ENCODE measurements at places on chromosomes 11 and 22. TPM values are rescaled to one million over a fixed set of nuclear protein-coding genes. Genes with fewer than 3 reads are reported as not detected.

GRCh38 chr11:96168623-96169022 lies 174.4 kb downstream of the MAML2 start:
- peak; percentile 67 for DNase-seq

Gene CSNK2A3
- 0.83 TPM for total RNA-seq

- DNase-seq = peak; percentile 98
Measured at GRCh38 chr22:37199103-37199759, 11.2 kb upstream of the C1QTNF6 start.

DNA sequence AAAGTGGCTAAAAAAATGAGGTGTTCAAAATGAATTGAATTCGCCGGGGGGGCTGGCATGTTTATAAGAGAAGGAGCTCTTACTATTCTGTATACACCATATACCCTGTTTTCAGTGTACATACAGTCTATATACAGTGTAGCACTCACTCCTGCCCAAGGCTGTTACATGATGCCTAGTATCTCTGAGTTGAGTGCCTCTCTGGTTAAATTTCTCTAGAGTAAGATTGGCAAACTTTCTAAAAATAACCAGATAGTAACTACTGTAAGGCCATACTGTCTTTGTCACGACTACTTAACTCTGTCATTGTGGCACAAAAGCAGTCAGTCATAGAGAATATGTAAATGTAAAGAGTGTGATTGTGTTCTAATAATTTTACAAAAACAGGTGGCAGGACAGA lies 58.1 kb downstream of the PHF21A start:
- DNase-seq = no peak

DNA sequence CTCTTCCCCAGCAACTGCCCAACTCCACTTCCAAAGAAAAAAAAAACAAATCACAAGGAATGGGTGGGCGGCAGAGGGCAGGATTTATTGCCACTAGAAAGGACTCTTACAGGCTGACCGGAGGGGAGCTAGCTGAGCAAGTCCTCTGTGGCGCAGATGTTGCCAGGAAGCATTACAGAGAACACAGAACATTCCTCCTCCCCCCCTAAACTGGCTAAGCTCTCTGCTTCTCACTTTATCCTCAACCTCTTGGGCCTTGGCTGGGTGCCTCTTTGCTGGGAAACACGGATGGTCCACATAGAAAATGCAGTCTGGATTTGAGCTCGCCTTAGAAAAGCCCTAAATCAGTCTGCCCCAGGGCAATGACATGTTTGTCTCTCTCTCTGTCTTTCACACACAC lies 12.6 kb upstream of the FJX1 start:
- DNase-seq = peak; percentile 28

DNA sequence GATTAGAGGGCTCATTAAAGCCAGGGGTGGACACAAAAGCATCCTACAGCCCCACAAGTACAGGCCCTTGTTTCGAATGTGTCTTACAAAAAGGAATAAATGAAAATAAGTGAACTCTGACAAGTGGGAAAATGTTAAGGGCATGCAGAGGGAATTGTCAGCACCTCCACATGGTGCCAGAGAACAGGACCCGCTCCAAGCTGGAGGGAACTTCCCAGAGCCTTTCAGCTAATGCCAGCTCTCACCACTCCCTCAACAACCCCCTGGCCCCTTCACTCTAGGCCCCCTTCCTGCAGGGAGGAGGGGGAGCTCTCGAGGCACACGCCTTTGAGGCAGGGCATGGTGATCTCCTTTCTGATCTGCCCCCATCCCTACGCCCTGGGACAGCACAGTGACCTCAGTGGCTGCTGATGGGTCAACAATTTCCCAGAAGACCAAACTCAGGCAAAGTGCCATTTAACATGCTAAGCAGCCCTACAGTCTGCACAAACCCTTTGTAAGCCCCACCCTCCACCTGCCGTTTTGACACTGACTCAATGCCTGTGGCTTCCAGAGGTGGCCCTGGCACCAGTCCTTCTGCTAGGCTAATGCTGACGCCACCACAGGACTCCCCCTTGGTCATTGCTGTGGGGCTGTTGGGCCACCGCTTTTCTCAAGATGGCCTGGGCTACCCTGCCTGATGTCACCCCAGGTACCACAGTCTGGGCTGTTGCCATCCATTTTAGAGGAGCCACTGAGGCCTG lies 12.5 kb upstream of the CHST1 start:
- DNase-seq = no peak

GRCh38 chr11:88246696-88247095 lies 71.5 kb upstream of the RAB38 start:
- DNase-seq = no peak

DNA sequence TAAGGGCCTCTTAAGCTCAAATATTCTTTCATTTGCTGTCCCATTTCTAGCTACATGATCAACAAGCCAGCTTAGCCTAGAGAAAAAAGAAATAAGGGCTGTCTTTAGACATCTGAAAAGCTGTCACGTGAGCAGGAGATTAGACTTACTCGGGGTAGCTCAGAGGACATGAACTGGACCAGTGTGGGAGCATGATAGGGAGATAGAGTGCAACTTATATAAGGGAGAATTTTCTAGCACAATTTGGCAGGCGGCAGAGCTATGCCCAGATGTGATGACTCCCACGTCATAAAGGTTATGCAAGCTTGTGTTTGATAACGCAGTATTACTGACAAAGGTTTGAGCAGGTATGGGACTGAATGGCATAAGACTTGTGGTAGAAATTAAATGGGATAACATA lies 28.2 kb upstream of the TPBGL start:
- DNase-seq = no peak

Gene CTSC
- 178 TPM for total RNA-seq

GRCh38 chr22:33780531-33781136 lies 139.6 kb downstream of the LARGE1 start:
- no peak for DNase-seq

GRCh38 chr11:60252213-60253108 lies 9.5 kb upstream of the MS4A4E start:
- DNase-seq = no peak

Gene HOATZ
- not detected for total RNA-seq

Gene ACCS
- 5.9 TPM for total RNA-seq

DNA sequence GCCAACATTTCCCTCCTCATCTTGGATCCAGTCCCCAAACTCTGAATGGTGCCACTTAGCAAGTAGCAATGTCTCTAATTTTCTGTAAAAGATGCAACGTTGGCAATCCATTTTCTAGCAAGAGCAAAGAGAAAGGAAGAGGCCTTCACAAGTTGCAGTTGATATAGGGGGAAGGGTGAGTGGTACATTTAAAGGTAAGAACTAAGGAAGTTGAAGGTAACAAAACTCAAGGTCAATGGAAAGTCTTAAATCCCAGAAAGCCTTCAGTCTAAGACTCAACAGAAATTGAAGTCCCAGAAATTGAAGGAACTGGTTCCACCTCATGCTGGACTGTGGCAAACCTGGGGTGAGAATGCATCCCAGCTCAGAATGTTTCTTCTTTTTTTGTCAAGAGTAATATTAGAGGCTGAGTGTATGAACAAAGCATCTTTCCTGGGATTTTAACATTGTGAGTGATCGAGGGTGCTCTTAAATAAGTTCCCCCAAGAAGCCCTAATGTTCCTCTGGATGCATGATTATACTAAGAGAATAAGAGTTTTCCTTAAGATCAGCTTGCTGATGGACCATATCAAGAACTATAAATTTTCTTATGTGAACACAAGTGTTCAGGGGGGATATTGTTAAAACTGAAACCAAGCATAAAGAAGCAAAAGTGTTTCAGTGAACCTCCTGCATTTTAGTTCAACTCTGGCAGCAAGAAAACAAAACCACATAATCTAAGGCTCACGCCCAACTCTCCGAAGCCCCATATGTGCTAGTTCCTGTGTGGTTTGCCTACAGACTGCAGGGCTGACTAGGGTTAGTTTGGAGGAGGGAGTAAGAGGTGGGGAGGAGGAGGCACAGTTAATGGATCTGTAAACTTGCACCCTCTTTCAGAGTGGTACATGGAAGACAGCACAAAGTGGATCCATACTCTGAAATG lies at the start of gene GRAP2:
Gene GRAP2 (plus strand): TSS at position 779 of the 922 bp plus-strand sequence. CDS start 46,023 bp downstream, outside the sequence.
- no peak for DNase-seq

GRCh38 chr11:76682684-76683083 lies 12.1 kb upstream of the LRRC32 start:
- no peak for DNase-seq

Gene DENND6B
- total RNA-seq = 3.3 TPM

GRCh38 chr11:134429106-134429505 lies 17.1 kb upstream of the B3GAT1 start:
- no peak for DNase-seq

DNA sequence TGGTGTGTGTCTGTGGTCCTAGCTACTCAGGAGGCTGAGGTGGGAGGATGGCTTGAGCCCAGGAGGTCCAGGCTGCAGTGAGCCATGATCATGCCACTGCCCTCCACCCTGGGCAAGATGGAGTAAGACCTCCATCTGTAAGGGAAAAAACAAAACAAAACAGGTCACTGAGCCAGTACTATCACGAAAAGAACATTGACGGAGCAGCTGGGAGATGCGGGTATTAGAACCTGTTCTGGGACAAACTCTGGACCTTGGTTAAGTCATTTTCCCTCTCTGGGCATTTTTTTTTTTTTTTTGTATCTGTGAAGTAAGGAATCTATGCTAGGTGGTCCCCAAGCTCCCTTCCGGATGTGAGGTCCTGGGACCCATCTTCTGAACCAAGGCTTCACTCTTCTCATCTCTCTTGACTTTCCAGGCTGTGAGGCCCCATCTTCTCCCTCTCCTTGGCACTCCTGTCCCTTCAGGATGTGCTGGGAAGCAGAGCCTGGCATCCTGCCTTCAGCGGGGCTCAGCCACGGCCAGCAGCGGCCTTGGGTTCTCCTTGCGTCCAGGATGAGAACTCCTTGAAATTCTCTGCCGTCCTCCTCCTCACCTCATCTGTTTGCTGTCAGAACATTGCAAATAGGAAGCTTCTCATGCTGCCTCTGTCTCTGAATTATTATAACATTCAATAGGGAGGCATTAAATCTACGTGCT lies 130.8 kb downstream of the GRIK4 start:
- no peak for DNase-seq

Gene CD3D
- total RNA-seq = 0.92 TPM

Gene MMP1
- 24.6 TPM for total RNA-seq

GRCh38 chr22:22768885-22769284 lies 118.7 kb upstream of the IGLL5 start:
- DNase-seq = no peak

- DNase-seq = no peak
Measured at GRCh38 chr22:19878461-19879245, 24.0 kb upstream of the GNB1L start.

- DNase-seq = no peak
Measured at GRCh38 chr11:1650034-1650917, 20.7 kb downstream of the KRTAP5-5 start.

GRCh38 chr11:99015634-99016454 lies 4.9 kb upstream of the CNTN5 start:
- peak; percentile 70 for DNase-seq

DNA sequence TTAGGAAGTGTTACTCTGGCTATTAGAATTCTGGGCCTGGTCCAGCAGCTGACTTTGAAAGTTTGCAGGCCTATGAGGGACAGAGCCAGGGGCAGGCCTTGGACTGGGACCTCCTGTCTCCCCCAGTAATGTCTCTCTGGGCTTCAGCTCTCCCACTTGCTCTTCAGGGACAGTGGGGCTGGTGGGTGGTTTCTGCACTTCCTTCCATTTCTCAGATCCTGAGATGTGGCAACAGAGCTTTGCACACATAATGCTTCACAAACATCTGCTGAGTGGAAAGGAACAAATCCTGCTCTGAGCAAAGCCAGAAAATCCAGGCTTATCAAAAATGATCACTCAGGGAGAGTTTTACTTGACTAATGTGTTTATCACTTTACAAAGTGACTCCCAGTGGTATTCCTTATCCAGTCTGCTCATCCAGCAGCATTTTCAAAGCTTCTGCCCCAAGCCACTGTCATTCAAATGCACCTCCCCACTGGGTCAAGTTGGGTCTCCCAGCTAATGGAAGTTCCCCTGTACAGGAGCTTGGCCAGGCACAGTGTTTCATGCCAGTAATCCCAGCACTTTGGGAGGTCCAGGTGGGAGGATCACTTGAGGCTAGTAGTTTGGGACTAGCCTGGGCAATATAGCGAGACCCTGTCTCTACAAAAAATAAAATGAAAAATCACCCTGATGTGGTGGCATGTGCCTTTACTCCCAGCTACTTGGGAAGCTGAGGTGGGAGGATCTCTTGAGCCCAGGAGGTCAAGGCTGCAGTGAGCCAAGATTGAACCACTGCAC lies 13.5 kb upstream of the OSBP2 start:
- no peak for DNase-seq

- DNase-seq = peak; percentile 59
Measured at GRCh38 chr11:35192347-35192746, 53.4 kb downstream of the CD44 start.

Gene OR51B4
- not detected for total RNA-seq

Gene SLC22A12
- not detected for total RNA-seq

- no peak for DNase-seq
Measured at GRCh38 chr11:498297-499181, 8.5 kb downstream of the RNH1 start.

Gene TMEM191C
- total RNA-seq = 5.9 TPM

Gene PLEKHB1
- 8.9 TPM for total RNA-seq

DNA sequence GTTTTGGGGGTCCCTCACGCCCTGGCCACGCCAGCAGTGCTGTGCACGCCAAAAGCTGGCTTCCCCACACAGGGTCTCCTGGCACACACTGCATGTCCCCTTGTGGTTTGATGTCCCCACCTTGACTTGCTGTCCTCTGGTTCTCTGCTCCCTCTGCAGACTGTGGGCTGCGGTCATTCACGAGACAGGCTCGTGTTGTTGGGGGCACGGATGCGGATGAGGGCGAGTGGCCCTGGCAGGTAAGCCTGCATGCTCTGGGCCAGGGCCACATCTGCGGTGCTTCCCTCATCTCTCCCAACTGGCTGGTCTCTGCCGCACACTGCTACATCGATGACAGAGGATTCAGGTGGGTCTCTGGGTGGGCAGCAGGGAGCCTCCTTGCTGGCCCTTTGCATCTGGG lies 40.2 kb downstream of the ST14 start:
- DNase-seq = no peak

Gene CHST1
- 2.9 TPM for total RNA-seq

- DNase-seq = no peak
Measured at GRCh38 chr11:33877038-33877437, 14.8 kb downstream of the LMO2 start.

Gene OR52H1
- total RNA-seq = not detected

- no peak for DNase-seq
Measured at GRCh38 chr11:84590106-84590505, 1037.0 kb downstream of the DLG2 start.

DNA sequence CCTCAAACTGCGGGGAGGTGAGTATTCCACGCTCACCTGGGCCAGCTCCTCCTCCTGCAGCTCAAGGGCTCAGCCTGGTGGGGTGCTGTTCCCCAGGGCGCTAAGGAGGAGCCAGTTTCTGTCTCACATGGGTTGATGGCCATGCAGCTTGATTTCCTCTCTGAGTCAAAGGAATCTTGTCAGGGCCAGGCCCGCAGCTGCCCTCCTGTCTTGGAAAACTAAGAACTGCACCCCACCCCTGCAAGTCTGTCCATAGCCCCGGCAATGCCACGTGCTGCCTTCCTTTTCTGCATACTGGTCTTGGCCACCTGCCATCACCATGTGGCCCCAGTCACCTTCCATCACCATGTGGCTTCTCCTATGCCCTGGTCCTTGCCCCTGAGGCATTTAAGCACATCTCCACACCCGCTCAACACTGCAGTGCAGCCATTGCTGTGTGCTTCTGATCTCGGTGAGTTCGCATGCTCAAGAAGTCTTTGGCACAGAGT lies 35.2 kb upstream of the CLDN5 start:
- DNase-seq = no peak

Gene GALNT18
- total RNA-seq = 11.6 TPM

- peak; percentile 60 for DNase-seq
Measured at GRCh38 chr11:18650859-18651557, 16.9 kb upstream of the SPTY2D1 start.

Data from hepatocyte (in vitro differentiated cells).